ENCODE measurements at places on chromosomes 16 and 17.

- no peak for DNase-seq
Observed at GRCh38 chr16:57781741-57782606, 20.3 kb downstream of the KIFC3 start.

DNA sequence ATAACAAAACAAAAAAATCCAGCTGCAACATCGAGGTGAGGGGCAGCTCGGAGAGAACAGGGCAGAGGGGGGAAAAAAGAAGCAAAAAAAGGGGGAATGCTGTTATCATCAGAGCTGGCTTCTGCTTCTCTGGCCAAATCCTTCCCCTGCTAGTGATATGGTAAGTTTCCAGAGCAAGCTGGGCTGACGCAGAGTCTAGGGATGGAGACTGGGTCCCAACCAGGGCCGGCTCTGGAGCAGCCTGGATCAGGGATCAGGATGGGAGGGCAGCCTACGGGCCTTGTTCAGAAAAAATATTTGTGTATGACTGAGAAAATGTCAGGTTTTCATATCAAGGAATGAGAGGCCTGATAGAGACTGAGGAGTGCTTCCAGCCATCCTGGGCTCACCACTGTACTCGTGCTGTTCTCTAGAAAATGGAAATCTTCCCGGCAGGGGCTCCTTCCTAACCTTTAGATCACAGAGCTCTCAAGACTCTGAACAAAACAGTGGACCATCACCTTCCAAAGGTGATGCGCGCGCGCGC is 726 bp upstream of the C1QTNF1 start:
- peak; percentile 10 for DNase-seq

DNA sequence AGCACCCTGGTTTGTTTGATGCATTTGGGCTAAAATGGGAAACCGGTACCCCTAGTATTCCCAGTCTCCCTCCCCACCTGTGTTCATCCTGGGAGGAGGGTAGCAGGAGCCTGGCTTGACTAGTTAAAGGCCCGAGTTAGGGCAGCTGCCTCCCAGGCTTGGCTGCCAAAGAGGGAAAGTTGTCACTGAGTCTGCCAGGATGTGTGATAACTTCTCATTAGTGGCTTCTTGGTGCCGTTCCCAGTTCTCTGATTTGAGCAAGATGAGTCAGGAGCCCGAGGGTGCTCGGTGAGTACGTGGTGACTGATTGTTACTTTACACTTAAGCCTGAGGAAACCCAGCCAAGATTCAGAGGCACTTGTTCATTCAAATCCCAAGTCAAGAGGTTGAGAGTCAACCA is 2.5 kb downstream of the KRT32 start:
- DNase-seq, result peak; percentile 72

DNA sequence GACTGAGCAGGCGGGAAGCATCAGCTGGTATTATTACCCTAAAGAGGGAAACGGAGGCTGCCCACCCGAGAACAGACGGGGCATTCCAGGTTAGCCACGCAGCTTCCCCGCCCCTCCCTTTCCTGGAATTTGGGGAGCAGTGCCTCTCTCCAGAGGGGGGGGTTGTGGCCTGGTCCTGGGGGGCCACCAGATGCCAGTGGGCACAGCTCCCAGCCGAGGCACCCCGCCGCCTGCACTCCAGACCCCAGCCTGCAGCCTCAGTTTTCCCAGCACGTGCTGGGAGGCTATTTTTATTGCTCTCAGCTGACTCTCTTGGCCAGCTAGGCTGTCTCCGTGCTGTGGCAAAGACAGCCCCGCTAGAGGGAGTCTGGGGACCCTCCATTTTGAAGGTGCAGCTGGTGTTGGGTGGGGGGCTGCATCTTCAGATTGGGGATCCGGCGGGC is 62.7 kb upstream of the GSE1 start:
- DNase-seq, result no peak

DNA sequence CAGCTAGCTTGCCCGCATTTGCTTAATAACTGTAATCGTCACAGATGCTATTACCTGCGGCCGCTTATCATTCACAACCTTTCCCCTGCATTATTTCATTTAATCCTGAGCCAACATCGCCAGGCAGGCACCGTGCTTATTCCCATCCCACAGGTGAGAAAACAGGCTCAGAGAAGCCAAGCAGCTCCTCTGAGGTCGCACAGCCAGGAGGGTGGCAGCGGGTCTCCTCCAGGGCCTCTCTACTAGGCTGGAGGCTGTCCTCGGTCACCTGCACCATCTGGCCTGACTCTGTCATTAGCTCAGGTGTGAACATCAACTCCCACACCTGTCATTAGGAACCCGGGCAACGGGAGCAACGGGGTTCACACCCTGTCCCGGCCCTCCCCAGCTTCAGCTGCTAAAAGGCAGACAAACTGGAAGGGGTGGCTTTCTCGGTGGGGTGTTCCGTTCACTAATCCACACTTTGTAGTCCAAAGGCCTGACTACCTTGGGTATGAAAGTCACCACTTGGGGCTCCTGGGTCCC is 3.0 kb downstream of the PPL start:
- no peak for DNase-seq

DNA sequence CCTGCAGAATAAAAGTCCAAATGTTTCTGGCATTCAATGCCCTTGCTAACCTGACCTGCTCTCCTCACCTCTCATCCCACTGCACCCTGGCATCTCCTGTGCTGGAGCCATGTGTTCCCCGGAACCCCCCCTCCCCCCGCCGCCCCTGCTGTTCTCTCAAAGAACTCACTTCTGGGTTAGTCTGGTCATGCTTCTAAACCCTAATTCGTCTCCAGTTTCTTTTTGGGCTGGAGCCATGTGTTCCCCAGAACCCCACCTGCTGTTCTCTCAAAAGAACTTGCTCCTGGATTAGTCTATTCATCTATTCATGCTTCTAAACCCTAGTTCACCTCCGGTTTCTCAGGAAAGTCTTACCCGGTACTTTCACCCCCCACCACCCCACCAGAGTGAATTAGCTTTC is 808 bp upstream of the ALOX15 start:
- no peak for DNase-seq

DNA sequence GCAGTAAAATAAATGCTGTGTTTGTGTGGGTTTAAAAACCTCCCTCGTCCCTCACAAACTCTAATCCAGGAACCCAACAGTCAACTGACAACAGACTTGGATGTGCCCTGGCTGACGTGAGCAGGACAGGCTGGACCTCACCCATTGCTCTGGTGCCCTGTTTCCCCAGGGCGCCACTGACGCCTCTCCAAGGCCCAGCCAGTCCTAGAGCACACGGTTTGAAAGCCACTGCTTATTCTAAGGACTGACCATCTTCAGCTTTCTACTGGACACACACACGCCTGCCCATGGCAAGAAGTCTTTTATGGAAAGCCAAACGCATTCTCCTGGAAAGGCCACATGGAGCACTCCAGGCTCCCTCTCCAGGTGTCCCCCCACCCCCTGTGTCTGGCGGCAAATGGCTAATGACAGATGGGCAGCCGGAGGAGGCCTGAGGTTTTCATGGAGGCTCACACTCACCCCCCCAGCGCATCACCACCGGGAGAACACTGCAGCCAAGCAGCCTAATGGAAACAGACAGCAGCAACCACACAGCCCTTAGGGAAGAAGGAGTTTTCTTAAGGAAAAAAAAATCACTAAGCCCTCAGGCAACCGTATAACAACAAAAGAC is 319.2 kb downstream of the SOX9 start:
- DNase-seq, result no peak

DNA sequence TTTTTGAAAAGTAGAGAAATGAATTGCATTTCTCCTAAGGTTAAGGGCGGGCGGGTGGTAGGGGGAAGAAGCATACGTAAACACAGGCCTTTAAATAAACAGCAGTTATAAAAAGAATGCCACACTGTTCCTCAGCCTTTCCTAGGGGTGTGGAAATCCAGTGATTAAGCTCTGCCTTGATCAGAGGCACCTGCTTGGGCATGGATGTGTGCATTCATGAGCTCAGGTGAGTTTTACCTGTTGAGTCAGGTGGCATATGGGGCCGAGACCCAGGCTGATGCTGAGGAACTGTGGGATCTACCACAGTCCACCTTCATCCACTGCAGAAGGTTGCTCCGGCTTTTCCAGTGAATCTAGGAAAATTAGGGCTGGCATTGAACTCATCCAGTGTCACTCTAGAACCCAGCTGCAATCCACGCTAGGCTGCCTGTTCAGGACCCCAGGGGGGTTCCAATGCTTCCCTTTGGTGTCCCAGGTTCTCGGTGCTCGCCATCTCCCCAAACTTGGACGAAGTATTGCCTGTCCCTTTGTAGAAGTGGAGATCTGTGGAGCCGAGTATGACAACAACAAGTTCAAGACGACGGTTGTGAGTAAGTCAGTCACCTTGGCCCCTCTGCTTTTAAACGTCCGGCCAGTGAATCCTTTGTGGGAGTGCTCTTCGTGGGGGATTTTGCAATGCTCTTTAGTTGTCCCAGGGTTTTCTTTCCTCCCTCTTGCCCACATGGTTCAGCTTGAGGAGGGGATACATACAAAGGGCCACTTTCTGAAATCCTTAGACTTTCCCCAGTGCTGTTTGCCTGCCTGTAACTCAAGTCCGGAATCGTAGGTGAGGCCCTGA is 72.7 kb downstream of the SDR42E1 start:
- DNase-seq, result no peak

DNA sequence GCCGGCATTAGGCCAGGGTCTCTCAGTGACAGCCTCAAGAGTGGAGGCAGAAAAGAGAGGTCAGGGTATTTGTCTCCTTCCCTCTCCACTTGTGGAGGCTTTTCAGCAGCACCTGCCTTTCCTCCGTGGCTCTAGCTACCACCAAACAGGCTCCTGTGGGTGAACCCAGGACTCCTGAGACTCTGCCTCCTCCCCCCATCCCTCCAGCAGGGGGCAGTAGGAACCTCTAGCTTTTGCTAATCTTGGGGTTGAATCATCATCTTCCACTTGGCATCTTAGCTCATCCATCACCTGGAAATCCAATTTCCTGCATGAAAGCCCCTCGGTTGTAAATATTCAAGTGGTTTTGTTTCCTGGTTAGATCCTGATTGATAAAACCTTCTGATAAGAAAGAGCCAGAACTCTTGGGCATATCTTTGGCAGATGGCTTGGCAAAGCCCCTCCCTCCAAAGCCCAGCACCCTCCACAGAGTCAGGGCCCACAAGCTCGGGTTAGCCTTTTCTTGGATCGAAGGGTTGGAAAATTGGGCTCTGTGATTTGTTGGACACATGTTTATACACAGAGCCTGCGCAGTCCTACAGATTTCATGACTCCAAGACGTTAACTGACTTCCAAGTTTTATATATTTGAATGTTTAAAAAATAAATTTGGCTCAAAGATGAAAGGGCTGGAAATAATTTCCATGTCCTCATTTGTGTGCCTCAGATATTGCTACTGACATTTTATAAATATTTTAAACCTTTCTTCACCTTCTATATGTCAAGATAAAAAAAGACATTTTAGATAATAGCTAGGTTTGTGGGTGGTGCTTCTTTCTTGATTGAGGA is 322.1 kb downstream of the MAP2K4 start:
- no peak for DNase-seq

DNA sequence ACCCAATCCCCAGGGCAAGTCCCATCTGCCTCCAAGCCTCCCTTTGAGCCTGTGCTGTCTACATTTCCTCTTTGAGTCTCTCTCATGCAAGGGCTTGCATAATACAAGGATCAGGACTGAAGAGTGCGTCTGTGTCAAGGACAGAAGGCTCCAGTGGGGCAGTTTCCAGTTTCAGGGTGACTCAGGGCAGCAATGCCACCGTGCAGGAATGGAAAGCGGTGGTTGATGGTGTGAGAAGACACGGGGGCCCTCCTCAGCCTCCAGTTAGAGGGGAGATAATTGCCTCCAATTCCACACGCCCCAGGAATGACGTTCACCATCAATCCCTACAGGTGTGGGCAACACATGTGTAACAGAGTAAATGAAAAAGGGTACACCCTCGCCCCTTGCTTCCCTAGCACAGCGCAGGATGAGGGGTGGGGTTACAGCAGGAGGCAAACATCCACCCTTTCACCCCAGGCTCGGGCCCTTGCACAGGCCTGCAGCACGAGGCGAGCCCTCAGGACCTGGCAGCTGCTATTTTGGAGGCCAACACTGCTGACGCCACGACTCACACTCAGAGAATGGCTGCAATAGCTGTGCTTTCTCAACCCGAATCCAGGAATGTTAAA is 24.8 kb upstream of the SLC25A19 start:
- peak; percentile 31 for DNase-seq

- DNase-seq, result no peak
Observed at GRCh38 chr16:48432136-48432535, 46.9 kb upstream of the SIAH1 start.

GRCh38 chr17:63279498-63280230 is 166.4 kb downstream of the CYB561 start:
- no peak for DNase-seq

- DNase-seq, result peak; percentile 55
Observed at GRCh38 chr17:39174920-39175694, 9.1 kb upstream of the ARL5C start.

DNA sequence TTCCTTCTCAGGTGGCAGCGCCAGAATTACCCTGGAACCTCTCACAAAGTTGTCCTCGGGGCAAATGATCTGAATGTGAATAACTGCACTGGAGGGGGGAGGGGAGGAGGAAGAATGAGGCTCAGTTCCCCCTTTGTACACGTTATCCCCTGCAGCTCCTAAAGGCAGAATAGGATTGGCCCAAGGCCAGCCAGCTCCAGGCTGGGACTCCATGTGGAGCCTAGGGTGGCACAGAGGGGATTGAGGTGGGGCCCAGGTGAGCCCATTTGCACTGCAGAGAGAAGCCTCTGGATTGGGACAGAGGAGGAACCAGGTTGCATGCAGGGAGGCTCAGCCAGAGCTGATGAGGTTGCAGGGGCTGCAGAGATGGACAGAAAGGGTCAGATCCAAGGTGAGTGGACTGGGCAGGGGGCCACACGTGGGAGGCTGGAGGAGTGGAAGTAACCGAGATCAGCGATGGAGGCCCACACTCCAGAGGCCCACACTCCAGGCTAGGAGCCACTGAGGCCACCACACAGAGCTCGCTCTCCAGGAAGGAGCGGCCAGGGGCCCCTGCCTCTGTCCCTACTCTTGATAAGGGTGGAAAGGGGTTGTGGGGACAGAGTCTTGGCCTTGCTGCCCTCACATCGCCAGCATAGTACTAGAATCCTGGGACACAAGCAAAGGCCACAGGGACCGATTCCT is 78.6 kb downstream of the RBFOX3 start:
- no peak for DNase-seq

- no peak for DNase-seq
Observed at GRCh38 chr17:80640366-80641084, 95.9 kb downstream of the RPTOR start.

- DNase-seq, result no peak
Observed at GRCh38 chr16:55328611-55329569, 4.9 kb downstream of the IRX6 start.

DNA sequence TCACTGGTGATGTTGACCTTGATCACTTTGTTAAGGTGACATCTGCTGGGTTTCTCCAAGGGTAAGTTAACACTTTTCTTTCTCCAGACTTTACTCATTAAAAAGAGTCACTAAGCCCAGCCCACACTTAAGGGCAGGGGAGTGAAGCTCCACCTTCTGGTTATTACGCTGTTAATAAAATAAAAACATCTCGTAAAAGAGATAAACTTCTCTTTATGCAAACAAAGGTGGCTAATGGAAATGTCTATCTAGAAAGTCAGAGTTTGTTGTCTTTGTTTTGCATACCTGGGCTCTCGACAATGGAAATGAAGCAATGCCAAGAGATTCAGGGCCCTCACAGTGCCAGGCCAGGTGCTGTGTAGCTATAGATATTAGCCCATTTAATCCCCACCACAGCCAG is 134.4 kb downstream of the ZFHX3 start:
- DNase-seq, result no peak
